ENCODE measurements at places on chromosomes 12 and 14.
A peak's percentile ranks its signal among the peaks of the same experiment; 100 is the strongest.

GRCh38 chr12:16348435-16349130 lies 1.1 kb downstream of the MGST1 start:
- no peak for DNase-seq

DNA sequence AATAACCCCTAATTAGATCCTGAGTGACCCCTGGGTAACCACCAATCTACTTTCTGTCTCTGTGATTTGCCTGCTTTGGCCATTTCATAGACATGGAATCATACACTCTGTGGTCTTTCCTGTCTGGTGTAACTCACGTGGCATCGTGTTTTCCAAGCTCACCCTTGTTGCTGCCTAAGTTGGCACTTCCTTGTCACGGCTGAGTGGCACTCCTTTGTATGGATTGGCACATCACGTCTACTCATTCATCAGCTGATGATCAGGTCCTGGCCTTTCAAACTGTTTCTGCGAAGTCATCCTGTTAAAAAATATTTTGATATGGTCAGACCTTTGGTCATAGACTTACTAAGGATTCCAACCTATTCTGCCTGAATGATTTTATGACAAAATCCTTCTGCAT lies 87.7 kb downstream of the GLT1D1 start:
- DNase-seq: no peak

DNA sequence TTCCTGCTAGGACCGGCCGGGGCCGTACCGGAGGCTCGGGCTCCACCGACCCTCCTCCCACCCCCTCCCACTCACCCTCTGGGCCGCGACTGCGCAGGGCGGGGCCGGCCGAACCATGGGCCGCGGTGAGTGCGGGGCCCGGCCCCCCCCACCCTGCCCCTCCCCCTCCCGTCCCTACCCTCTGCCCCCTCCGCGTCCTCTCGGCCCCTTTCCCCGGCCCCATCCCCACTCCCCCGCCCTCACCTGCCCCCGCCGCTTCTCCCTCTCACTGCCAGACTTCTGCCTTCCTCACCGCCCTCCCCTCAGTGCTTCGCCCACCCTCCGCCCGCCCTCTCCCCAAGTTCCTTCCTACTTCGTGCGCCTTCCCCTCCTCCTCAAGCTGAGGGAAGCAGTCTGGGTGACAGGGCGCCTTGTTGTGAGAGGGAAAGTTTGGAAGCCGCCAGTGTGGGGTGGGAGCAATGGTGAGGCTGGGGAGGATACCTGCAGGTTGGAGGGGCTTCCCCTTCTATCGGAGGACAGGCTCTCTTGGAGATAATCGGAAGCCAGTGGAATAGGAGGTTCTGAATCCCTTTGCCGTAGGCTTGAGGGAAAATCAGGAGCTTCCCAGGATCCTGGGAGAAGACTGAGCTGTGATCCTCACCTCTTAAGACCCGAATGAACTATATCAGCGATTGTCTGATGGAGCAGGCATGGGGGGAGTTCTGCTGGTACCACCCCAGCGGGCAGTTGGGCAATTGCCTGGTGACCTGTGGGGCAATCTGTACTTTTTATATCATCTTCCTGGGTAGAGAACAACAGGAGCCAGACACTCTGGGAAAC lies 472 bp downstream of the MBD6 start:
- DNase-seq: peak; percentile 91

GRCh38 chr14:29705801-29706200 lies 221.8 kb downstream of the PRKD1 start:
- DNase-seq: no peak

GRCh38 chr12:54021432-54022013 lies 6.7 kb upstream of the HOXC6 start:
- no peak for DNase-seq

- DNase-seq: no peak
Measured at GRCh38 chr12:31783996-31784645, 55.3 kb upstream of the AMN1 start.

GRCh38 chr12:84355561-84355960 lies 557.0 kb downstream of the SLC6A15 start:
- DNase-seq: no peak

- peak; percentile 47 for DNase-seq
Measured at GRCh38 chr12:39127401-39127800, 222.0 kb upstream of the CPNE8 start.

GRCh38 chr14:31965071-31965734 lies 111.9 kb upstream of the ARHGAP5 start:
- no peak for DNase-seq

DNA sequence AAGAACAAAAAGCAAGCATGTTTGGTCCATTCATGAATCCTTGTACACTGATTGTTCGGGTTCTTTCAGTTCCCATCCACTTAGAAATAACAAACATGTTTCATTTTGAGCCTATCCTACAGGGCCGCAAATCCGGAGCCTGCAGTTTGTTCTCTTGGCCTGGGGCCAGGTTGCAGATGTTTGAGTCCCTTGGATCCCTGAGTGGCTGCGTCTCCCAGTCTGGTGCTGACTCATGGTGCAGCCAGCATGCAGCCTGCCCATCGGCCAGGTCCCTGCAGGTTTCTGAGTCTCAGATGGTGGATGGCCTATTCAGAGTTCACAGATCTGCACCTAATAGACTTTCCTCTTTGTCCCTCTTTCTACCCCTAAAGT lies 1.9 kb upstream of the DYNC1H1 start:
- no peak for DNase-seq

DNA sequence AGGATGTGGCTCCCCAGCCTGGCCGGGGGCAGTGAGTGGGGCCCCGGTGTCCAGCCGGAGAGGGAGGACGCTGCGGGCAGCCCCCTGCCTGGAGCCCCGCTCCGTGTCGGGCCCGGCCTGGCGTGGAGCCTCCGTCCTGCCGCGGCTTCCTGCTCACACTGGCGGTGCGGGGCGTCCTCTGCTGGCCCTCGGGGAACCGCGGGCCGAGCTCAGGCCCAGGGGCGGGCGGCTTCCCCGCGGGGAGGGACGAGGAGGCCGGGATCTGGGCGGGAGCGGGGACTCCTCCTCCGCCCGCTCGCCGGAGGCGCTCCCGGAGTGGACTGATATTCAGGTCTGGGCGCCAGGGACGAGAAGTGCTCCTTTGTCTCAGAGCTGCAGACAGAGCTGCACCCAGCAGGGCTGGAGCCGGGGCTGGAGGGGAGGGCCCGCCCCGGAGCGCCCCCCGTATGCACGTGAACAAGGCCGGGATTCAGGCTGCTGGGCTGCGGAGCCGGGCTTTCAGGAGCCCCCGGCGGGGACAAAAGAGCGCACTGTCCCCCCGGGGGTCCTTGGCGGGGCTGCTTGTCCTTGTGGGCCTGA lies 2.2 kb downstream of the MMP17 start:
- DNase-seq: peak; percentile 54

GRCh38 chr12:45208604-45209487 lies 7.0 kb upstream of the ANO6 start:
- no peak for DNase-seq

GRCh38 chr12:51196547-51196946 lies 21.3 kb downstream of the POU6F1 start:
- DNase-seq: no peak
